ENCODE measurements at places on chromosomes 5 and 9. TPM values are rescaled to one million over a fixed set of nuclear protein-coding genes. Genes with fewer than 3 reads are reported as not detected.

- peaks cover 43% of the 10 kb centered on the region for H3K4me1 ChIP-seq
- H3K36me3 ChIP-seq, result no peaks in the 10 kb centered on the region
- no peak overlapping the region for H3K27ac ChIP-seq
- no peaks in the 10 kb centered on the region for H3K27me3 ChIP-seq
Observed at GRCh38 chr5:132504746-132505145, 14.2 kb upstream of the IRF1 start.

DNA sequence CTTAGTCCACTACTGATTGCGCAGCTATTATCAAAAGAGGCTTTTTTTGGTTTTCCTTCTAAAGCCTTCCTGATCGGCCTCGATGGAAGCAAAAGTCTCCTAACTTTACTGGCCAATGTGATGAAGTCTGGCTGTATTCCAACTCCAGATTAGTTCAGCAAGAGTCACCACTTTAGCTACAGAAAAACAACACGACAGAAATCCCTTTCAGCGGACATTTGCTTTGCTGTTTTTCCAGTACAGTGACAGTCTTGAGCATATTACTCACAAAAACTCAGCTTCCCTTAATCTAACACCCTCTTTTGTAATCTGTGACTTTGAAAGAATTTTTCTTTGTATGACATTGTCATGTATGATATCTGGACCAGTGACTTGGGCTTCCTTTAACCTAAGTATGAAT is 95.7 kb downstream of the HOMER1 start:
- DNase-seq, result no peak
- H3K36me3 ChIP-seq, result no peaks in the 10 kb centered on the region
- H3K4me1 ChIP-seq, result no peaks in the 10 kb centered on the region
- H3K4me3 ChIP-seq, result no peak overlapping the region

MARCHF6 gene
- total RNA-seq, result 64.8 TPM

TEK gene
- total RNA-seq, result 8.3 TPM

- H3K4me1 ChIP-seq, result no peaks in the 10 kb centered on the region
- DNase-seq, result no peak
- no peaks in the 10 kb centered on the region for H3K36me3 ChIP-seq
- peaks cover 8% of the 10 kb centered on the region for H3K27me3 ChIP-seq
Observed at GRCh38 chr5:159427180-159428012, 97.1 kb upstream of the IL12B start.

SPATA31A3 gene
- not detected for total RNA-seq
